ENCODE measurements at places on chromosomes 1 and 21.

- DNase-seq: no peak
Measured at GRCh38 chr1:15167386-15167785, 13.8 kb downstream of the TMEM51 start.

DNA sequence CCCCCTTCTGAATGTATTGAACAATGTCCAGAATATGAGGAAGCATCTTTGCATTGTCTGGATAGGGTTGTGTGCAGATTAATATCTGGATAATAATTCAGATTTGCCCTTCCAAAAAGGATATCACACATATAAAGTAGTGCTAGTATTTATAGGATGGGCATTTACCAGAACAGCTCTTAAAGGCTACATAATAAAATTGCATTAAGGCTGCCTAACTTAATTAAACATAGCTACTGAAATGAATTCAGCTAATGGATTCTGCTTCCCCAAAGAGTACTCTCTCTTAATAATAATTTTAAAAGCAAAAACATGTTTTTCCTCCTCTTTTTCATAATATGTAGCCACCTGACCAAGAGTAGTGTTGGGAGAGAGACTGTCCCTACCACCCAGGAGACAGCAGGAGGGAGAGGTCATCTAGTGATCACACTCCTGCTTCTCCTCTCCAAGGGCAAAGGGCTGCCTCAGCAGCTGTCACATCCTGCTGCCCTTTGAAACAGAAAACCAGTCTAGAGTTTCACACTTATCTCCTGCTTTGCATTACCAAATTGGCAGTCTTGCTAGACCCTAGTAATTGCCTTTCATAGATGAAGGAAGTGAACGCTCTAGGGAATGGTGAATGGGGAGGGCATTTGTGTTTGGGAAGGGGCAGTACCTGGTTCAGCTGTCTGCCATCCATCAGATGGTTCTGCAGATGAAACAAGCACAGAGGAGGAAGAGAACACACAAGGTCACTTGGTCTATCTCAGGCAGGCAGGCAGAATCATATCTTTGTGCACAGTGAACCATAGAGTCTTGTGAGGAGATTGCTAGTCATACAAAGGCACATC, 29.3 kb upstream of the DDAH1 start:
- DNase-seq: no peak

GRCh38 chr1:94651076-94651475, 109.5 kb upstream of the F3 start:
- DNase-seq: no peak

DNA sequence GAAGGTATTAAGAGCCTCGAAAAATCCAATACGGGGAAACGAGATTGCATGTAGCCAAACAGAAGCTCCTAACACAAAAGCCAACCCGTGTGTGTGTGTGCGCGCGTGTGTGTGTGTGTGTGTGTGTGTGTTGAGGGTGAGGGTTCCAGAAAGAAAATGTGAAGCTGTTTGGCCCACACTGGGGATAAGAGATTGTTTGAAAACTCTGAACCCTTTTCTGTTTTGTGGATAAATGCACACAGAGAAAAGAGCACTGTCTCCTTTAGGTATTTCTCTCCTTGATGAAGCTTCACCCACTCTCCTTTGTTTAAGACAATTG, 1.9 kb downstream of the WLS start:
- no peak for DNase-seq

DNA sequence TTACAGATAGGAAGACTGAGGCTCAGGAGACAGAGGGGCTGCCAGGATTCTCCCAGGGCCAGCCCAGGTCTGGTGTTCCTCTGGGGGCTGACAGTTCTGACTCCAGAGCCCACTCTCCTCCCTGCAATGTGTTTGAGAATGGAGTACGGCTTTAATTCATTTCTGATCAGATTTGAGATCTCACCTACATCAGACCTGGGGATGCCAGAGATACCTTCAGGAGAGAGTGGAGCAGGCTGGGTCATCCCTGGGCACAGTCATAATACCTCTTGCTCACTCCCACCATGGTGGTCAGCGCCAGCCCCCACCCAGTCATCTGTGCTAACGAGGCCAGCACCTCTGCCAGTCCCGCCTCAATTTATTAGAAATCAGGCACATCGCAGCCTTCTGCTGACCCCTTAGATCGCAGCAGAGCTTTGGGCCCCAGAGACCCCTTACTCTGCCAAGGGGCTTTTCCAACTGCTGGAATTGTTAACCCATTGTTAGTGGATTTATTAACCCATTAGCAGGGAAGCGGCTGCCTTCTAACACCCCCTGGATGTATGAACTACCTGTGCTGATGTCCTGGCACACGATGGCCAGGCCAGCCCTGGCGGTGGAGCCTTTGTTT, 352.1 kb downstream of the MATN1 start:
- no peak for DNase-seq

All from CD4-positive, alpha-beta memory T cell (primary cell).